MG63 (cell line): ENCODE measurements at places on chromosomes 12 and 14.

DNA sequence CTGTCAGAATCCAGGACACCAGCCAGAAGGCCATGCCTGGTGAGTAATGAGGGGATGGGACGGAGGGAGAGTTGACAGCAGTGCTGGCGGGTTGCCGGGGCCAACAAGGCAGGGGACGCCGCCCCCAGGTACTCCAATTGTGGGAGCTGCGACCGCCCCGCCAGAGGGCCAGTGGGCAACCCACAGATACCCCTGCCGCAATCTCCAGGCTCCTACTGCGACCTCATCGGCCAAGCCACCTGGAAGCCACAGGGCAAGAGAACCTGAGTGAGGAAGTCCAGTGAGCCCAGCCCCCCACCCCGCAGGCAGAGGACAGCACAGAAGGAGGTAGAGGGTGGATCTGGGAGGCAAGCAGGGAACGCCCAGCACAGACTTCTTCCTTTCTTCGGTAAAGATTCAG is 103.0 kb downstream of the RIMBP2 start:
- DNase-seq: no peak

DNA sequence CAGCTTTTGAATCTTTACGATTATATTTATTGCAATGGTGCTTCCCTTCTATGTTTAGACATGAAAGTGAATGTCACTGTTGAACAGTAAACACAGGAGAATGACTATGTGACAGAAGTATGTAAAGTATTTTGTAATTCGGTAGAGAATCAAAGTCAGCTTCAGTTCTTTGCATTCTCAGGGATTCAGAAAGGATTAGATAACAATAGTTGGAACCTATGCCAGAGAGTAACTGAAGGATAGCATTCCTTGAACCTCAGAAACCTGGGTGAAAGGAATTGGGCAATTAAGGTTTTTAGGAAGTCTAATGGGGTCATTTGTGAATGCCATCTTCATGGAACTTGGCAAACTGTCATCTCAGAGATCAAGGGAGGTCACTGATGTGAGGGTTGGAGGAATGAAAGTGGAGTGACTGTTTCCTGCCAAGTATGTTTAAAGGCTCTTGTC is 305.3 kb upstream of the DDHD1 start:
- peak; percentile 19 for DNase-seq

DNA sequence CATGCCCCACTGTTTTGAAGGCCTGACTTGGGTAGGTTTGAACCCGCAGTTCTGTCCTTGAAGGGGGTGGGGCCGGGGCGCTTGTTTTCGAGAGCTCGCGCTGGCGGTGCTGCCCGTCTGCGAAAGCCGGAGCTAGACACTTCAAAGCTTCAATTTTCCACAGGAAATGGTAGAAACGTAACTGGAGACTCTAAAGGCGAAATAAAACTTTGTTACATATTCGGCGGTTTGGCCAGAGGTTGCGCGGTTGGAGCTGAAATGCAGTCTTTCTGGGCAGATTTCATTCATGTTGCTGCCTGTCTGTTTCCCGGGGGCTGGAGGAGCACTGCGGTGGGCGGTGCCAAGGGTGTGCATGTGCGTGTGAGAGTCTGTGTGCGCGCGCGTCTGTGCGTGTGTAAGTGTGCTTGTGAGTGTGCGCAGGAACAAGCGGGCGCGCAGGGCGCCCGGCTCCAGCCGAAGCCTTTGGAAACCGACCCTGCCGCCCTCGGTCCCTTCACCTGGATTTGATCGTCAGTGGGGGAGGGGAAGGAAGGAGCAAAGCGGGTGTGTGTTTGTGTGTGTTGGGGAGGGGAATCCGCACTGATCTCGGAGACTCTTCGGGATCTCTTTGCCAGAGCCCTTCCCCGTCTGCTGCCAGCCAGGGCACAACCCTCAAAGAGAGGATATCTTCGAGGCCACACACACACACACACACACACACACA is 227.7 kb upstream of the CRY1 start:
- peak; percentile 37 for DNase-seq

- DNase-seq: peak; percentile 49
These were observed 106.3 kb downstream of the PTCSC3 start for GRCh38 chr14:36070031-36070719.

- no peak for DNase-seq
These were observed 1161.2 kb upstream of the SEL1L start for GRCh38 chr14:82694820-82695219.

- no peak for DNase-seq
These were observed 228.2 kb downstream of the BCL11B start for GRCh38 chr14:99043756-99044155.

- no peak for DNase-seq
These were observed 311.1 kb upstream of the FKBP4 start for GRCh38 chr12:2483713-2484112.

GRCh38 chr12:122088179-122088810 is 9.7 kb downstream of the MLXIP start:
- DNase-seq: no peak

DNA sequence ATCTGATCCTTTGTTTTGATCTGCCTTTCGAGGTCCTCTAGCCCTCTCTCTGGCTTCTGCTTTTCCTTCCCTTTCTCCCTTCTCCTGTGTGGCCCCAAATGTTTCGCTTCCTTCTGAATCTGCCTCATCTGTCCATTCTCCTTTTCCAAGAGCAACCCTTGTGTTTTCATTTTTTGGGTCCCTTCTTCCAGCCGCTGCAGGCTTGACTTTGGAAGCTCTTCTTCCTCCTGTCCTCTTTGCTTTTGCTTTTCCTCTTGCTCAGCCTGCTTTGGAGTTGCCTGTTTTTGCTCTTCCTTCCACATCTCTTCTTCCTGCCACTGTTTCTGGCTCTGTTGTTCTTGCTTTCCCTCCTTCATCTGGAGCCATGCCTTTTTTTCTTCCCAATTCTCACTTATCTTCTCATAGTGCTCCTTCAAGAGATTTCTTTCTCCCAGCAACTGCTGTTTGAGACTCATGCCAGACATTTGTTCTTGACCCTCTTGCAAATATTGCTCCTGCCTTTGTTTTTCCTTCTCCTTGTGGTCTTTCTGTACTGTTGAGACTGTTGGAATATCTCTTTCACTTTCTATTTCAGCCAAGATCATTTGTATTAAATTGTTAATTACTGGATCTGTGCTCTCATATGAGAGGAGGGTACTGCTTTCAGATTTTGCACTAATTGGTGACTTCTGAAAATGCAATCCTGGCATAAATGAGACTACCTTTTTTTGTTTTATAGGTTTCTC is 42.4 kb downstream of the FAM186A start:
- DNase-seq: no peak

GRCh38 chr12:56753566-56753965 is 1.4 kb upstream of the PRIM1 start:
- DNase-seq: no peak

DNA sequence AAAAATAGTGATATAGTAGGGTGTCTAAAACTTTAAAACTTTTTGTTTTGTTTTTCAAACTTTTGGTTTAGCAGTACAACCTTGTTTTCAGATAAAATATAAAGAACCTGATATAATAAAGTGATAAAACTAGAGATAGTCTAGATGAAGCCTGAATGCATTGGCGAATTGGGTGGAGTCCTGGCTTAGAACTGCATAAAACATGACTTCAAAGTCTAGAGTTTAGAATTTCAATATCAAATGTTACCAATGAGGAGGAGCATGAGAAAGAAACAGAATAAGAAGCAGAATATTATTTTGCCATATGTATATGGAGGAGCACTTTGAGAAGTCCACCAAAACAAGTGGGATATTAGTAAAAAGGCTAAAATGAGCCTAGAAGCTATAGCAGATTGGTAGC is 263.6 kb downstream of the TMEM117 start:
- no peak for DNase-seq

DNA sequence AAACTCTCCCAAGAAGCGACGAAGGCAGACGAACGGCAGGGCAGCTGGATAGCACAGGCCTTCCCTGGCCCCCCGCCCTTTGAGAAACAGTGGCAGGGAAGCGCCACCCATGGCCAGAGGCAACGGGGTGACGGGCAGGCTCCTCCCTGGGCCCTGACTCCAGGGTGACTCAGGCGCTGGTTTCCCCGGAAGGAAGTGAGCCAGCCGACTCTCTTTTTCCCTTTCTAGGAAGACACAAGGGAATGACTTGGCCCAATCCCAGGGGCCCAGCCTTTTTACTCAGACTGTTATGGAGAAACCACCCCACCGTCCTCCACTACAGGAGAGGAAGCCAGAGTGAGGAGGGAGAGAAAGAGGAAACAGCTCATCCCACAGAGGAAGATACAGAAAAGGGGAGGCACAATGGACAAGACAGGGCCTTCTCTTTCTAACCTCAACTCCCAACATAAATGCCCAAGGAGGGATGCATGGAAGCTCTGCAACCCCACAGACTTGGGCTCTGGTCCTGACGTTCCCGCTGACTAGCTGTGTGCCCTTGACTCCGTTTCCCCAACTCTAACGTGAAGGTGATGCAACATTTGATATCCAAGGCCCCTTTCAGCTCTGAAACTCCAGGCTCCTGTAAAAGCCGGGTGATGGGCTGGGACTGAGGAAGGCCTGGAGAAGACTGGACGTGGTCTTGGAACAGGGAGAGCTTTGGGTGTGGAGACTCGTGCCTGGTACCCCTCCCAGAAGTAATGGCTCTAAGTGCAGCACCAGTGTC is 27.9 kb downstream of the ACTN1 start:
- DNase-seq: peak; percentile 97

- no peak for DNase-seq
These were observed 943.5 kb downstream of the BCL11B start for GRCh38 chr14:98328496-98328895.

DNA sequence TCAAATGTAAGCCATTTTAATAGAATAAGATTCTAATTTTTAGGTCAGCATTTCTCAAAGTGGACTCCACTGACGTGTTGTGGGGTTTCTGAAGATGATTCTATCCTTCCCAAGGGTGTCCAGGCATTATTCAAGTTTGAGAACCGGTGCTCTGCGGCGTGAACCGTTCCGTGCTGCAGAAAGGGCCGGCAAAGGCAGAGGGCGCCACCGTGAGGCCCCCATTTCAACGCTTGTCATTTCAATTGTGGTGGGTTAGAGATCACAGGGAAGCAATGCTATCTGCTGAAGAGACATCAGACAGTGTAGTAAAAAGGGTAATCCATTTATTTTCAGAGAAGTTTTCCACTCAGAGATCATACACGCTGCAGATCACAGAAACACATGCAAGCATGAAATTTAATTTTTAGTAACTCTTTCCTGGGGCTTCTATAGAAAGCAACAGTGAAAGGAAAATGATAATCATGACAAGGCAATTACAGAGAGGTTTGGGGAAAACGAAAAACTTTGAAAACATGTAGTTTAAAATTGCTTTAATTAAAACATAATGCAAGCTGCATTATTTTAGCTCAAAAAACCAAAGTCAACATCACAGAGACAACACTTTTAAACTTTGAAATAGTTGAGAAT is 201.7 kb downstream of the EXOC5 start:
- peak; percentile 2 for DNase-seq

DNA sequence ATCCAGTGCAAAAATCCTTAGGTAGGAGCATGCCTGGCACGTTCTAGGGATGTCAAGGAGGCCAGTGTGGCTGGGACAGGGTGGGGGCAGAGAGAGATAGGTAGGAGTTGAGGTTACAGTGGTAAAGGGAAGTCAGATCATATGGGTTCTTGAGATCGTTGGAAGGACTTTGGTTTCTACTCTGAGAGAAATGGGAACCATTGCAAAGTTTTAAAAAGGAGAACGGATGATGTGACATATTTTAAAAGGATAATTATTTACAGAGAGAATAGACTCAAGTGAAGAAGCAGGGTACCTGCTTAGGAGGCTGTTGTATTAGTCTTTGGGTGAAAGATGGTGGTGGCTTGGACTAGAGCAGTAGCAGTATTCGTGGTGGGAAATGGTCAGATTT is 47.6 kb upstream of the ATP2B1 start:
- no peak for DNase-seq

- DNase-seq: no peak
These were observed 119.6 kb downstream of the SYNE2 start for GRCh38 chr14:63972323-63972932.

DNA sequence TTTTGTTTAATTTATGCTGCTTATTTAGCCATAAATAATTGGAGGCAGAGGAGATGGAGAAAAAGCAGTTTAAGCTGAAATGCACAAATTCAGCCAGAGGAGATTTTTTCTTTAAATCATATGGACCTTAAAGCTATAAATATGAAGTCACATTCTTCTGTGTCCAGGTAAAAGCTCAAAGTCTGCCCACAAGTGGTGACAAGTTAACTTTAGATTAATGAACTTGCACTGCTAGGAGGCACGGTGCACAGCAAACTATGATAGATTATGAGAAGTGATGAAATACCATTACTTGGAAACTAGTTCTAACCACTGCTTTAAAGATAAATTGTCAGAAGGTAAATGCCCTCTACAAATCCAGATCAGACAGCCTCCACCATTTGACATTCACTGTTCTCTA is 69.0 kb downstream of the IFT81 start:
- no peak for DNase-seq

GRCh38 chr12:104485651-104486362 is 29.1 kb downstream of the CHST11 start:
- DNase-seq: no peak

DNA sequence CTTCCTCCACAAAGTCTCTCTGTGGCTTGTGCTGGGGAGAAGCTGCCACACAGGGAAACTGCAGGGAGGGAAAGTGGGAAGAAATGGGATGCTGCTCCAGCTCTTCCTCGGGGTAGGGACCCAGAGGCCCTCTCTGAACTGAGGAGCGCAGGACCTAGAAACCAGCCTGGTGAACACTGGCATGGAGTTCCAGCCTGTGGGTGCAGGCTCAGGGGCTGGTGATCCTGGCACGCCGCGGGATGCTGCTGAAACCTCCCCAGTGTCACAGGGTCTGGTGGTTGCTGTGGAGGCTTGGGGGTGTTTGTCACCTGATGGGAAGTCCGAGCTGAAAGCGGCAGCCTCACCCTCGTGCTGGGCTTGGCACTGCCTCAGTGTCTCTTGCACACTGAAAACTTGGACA is 5.2 kb upstream of the KRT75 start:
- no peak for DNase-seq

DNA sequence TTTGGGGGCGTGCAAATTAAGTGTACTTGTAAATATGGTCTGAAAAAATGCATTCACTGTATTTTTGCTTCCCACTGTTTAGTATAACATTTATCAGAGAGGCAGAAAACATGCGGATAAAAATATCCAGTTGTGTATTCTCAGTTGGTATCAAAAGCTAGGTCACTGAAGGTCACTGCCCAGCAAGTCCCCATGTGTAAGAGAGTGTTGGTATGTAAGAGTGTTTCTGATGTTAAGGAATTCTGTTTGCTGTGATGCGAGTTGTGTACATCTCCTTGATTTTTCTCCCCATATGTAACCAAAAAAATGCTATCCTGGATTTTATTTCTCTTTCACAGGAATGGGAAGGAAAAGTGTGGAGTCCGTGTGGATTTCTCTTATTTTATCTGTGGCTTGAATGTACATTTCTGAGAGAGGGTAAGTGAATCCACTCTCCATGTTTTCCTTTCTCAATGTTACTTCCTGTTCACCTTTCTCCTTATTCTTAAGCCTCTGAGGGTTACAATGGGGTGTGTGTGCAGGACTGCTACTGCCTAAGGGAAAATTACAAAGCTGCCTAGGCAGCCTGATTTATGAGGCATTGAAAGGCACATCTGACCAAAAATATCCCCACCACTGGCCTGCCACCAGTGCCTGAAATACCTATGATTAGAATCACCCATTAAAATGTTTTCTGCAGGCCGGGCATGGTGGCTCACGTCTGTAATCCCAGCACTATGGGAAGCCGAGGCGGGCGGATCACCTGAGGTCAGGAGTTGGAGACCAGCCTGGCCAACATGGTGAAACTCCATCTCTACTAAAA is 97.9 kb upstream of the USP44 start:
- peak; percentile 11 for DNase-seq
